ENCODE measurements at places on chromosomes 13 and 19.

DNA sequence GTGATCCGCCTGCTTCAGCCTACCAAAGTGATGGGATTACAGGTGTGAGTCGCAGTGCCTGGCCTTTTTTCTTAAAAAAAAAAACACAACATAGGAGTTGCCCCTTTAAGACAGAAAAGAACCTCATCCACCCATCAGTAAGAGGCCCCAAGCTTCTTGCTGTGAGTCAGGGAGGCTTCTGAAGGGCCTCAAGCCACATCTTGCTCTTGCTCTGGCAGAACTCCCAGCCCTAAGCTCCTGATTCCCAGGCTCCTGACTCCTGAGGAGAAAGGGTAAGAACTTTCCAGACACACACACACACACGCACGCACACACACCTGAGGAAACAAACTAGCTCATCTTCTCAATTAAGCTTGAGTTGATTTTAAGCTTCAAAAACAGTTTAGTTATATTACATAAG lies 6.9 kb downstream of the ETFB start:
- no peak for DNase-seq

DNA sequence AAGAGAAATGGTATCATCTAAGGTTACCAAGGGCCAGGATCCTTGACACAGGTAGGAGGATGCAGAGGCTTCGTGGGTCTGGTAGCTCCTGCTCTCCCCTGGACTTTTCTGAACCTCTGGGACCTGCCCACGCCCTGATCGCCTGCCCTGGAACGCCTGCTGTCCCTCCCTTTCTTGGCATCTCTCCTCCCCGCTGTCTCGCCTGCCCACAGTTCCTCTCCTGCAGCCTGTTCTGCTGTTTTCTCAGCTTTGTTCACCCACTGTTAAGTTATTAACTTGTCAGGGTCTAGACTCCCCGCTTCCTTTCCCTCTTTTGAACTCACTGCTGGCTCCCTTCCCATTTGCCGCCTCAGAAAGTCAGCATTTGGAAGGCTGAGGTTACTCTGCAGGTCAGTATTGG lies 19.8 kb downstream of the SERP2 start:
- no peak for DNase-seq

DNA sequence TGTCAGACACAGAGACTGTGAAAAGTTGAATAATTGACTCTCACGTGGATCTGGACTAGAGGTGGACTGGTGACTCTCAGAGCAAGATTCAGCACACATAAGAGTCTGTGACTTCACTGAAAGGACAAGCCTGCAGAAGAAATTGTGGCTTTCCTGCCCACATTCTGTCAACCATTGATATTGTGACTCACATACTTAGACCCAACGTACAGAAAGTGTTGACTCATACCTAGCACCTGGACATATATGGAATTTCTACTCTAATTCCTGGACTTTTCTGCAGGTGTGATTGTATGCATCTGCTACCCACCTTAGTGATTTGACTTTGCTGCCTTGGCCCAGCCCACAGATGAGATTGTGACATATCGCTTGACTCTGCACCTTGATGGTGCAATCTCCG lies 15.6 kb upstream of the ZNF730 start:
- DNase-seq: no peak

- DNase-seq: no peak
Observed at GRCh38 chr13:37136187-37136586, 30.7 kb upstream of the CSNK1A1L start.

GRCh38 chr13:106507560-106508274 lies 27.7 kb downstream of the EFNB2 start:
- no peak for DNase-seq

- DNase-seq: no peak
Observed at GRCh38 chr13:51058461-51059167, 52.5 kb downstream of the C13orf42 start.

- no peak for DNase-seq
Observed at GRCh38 chr19:53537121-53537520, 824 bp upstream of the ZNF331 start.

GRCh38 chr19:8355631-8356402 lies 8.1 kb upstream of the ANGPTL4 start:
- DNase-seq: no peak

DNA sequence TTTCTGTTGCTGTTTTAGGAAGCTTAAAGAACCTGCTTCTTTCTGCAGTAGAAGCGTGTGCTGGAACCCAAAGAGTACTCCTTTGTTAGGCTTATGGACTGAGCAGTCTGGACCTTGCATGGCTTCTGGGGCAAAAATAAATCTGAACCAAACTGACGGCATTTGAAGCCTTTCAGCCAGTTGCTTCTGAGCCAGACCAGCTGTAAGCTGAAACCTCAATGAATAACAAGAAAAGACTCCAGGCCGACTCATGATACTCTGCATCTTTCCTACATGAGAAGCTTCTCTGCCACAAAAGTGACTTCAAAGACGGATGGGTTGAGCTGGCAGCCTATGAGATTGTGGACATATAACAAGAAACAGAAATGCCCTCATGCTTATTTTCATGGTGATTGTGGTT lies 103.1 kb downstream of the TNFRSF19 start:
- DNase-seq: peak; percentile 7

GRCh38 chr13:75339635-75340374 lies 142.2 kb downstream of the TBC1D4 start:
- no peak for DNase-seq

GRCh38 chr19:6062274-6062673 lies 48.0 kb downstream of the RFX2 start:
- no peak for DNase-seq

GRCh38 chr13:106028911-106029310 lies 506.6 kb downstream of the EFNB2 start:
- DNase-seq: no peak

Data from hypothalamus (tissue), 51 donors.